ENCODE measurements at places on chromosomes 12 and 14. TPM values are rescaled to one million over a fixed set of nuclear protein-coding genes. Genes with fewer than 3 reads are reported as not detected.

DNA sequence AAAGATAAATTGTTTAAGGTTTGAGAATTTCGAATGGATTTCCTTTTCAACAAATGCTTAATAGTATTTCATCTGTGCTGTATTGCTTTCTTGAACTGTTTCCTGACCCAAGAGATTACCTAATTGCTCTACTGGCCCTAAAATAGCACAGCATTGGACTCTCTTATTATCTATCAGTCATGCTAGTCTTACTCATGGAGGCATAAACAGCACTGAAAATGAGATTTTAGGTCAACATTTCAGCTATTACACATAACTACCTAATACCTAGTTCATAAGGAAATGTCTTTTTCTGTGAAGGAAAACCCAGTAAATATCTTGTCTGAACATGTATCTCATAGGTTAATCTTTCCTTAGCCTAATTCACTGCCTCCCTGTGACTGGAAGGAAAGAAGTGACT is 4.3 kb upstream of the ABCD2 start:
- H3K4me3 ChIP-seq = no peak overlapping the region
- H3K27ac ChIP-seq = no peak overlapping the region
- H3K27me3 ChIP-seq = no peaks in the 10 kb centered on the region
- no peaks in the 10 kb centered on the region for H3K36me3 ChIP-seq
- DNase-seq = no peak

Gene OTX2
- 3.3 TPM for total RNA-seq

DNA sequence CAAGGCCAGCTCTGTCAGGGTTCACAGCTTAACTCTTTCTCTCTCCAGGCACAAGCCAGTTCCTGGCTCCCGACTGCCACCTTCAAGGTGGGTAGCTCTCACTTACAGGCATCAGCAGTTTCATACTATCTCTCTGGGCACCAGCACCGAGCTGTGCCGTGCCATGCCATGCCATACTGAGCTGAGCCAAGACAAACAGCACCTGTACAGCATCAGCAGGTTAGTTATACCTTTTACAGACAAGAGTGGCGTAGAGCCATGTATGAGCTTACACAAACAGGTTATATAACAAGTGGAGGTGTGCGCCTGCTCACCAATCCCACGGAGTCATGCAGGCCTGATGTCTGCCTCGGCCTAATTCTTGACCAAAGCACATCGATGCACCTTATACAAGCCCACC is 1098.7 kb downstream of the AACS start:
- no peaks in the 10 kb centered on the region for H3K36me3 ChIP-seq
- H3K4me3 ChIP-seq = no peak overlapping the region
- H3K27me3 ChIP-seq = no peaks in the 10 kb centered on the region
- DNase-seq = no peak
- H3K27ac ChIP-seq = no peak overlapping the region

DNA sequence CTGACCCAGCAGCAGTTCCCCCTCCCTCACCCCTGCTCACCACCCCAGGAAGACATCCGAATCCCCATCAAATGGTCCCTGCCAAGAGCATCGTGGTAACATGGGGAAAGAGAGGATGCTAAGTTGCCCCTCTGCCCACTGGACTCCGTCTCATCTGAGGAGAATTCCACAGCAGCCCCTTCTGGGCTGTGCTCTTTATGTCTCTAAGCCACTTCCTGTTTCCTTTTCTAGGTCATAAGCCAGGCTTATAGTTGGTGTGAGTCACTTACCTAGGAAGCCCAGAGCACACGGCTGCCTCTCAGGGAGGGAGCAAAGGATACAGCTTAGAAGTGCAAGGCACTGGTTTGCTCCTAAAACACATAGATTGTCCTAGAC is 76.0 kb downstream of the VCPKMT start:
- DNase-seq = no peak
- peaks cover 3% of the 10 kb centered on the region for H3K4me1 ChIP-seq
- H3K36me3 ChIP-seq = no peaks in the 10 kb centered on the region
- no peak overlapping the region for H3K27ac ChIP-seq
- no peak overlapping the region for H3K4me3 ChIP-seq

Gene SLC35F4
- not detected for total RNA-seq

DNA sequence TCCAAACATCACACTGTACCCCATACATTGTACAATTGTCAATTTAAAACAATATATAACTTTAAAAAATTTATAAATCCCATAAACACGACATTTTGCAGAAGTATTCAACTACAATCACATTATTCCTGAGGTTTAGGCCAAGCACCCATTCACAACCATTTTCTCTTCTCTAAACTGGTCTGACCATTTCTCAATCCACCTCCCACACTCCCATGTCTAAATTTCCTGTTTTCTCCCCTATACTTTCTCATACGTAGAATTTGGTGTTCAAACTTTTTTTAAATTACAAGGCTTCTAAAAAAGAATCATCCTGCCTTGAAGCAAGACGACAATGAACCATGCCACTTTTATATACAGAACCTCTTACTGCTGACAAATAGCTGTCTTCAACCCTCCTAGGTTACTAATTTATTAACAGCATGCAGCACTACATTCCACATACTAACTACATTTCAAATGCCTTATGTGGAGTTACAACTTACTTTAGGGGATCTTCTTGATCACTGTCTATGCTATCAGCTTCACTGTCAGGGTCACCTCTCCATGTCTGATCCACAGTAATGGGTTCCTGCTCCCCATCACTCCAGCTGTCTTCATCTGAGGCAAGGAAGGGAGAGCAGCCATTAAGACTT is 3.4 kb downstream of the KANSL2 start:
- peaks cover 33% of the 10 kb centered on the region for H3K36me3 ChIP-seq
- peaks cover 18% of the 10 kb centered on the region for H3K4me1 ChIP-seq
- H3K4me3 ChIP-seq = no peak overlapping the region
- no peaks in the 10 kb centered on the region for H3K27me3 ChIP-seq
- H3K27ac ChIP-seq = no peak overlapping the region

- no peak overlapping the region for H3K4me3 ChIP-seq
- H3K27me3 ChIP-seq = no peaks in the 10 kb centered on the region
- no peak for DNase-seq
- H3K27ac ChIP-seq = no peak overlapping the region
- H3K36me3 ChIP-seq = no peaks in the 10 kb centered on the region
- H3K4me1 ChIP-seq = no peaks in the 10 kb centered on the region
These were observed 97.4 kb upstream of the CCND2 start for GRCh38 chr12:4176168-4176567.

DNA sequence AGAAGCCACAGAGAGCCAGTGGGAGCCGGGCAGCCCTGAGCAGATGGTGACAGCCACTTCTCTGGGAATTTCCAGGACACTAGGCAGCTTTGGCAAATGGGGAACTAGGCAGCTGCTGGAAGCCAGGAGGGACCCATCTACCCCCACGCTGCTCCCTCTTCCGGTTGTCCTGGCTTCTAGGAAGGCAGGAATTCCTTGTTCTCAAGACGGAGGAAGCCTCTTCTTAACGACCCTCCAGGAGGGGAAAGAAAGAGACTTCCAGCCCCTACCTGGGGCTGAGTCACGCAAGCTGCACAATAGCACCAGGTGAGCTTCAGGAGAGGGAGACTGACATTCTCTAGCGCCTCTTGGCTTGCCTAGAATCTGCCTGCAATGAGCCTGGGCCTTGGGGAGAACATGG is 141.5 kb downstream of the ANO2 start:
- no peak overlapping the region for H3K27ac ChIP-seq
- H3K27me3 ChIP-seq = peaks cover 20% of the 10 kb centered on the region
- H3K4me3 ChIP-seq = no peak overlapping the region

Gene CYP46A1
- 14.2 TPM for total RNA-seq

GRCh38 chr14:105489542-105490266 is 1.3 kb upstream of the TEDC1 start:
- H3K27me3 ChIP-seq = no peaks in the 10 kb centered on the region
- peak overlapping the region; percentile 92 for H3K27ac ChIP-seq
- peaks cover 29% of the 10 kb centered on the region for H3K4me1 ChIP-seq
- H3K36me3 ChIP-seq = no peaks in the 10 kb centered on the region

DNA sequence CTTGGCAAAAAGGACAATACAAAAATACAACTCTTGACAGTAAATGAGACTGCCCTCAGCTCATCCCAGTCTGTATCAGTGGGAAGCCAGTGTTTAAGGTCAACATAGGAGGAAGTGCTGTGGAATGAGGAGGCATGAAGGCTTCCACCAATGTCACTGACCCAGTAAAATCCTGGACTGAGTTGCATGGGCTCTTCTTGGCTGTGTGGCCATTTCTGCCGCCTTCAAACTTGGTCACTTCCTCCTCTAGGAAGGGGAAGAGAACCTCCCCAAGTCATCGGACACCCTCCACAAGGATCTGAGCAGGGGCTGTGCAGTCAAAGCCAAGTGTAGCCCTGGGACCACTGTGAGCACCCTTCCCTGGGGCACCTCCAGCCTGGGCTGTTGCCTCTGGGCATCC is 11.9 kb downstream of the GPR68 start:
- no peaks in the 10 kb centered on the region for H3K27me3 ChIP-seq
- DNase-seq = no peak
- H3K4me1 ChIP-seq = no peaks in the 10 kb centered on the region
- H3K36me3 ChIP-seq = no peaks in the 10 kb centered on the region

Gene FAM161B
- 4.0 TPM for total RNA-seq

- no peak overlapping the region for H3K27ac ChIP-seq
- H3K4me1 ChIP-seq = peaks cover 9% of the 10 kb centered on the region
- no peaks in the 10 kb centered on the region for H3K27me3 ChIP-seq
- no peak overlapping the region for H3K4me3 ChIP-seq
- no peak for DNase-seq
These were observed 24.6 kb downstream of the TMED10 start for GRCh38 chr14:75151851-75152250.

- DNase-seq = no peak
- H3K4me1 ChIP-seq = peaks cover 12% of the 10 kb centered on the region
- H3K4me3 ChIP-seq = no peak overlapping the region
- H3K27ac ChIP-seq = no peak overlapping the region
- H3K36me3 ChIP-seq = no peaks in the 10 kb centered on the region
- no peaks in the 10 kb centered on the region for H3K27me3 ChIP-seq
These were observed 39.8 kb downstream of the LIMA1 start for GRCh38 chr12:50243507-50243906.

Gene SLC17A8
- not detected for total RNA-seq

- H3K36me3 ChIP-seq = no peaks in the 10 kb centered on the region
- no peak overlapping the region for H3K27ac ChIP-seq
- H3K4me3 ChIP-seq = no peak overlapping the region
- no peak for DNase-seq
These were observed 117.0 kb upstream of the DYRK2 start for GRCh38 chr12:67531501-67531900.

Gene REM2
- 1.6 TPM for total RNA-seq

GRCh38 chr14:95314609-95315008 is 5.1 kb downstream of the CLMN start:
- peaks cover 18% of the 10 kb centered on the region for H3K27me3 ChIP-seq
- peak; percentile 36 for DNase-seq
- no peaks in the 10 kb centered on the region for H3K4me1 ChIP-seq
- H3K27ac ChIP-seq = no peak overlapping the region
- H3K36me3 ChIP-seq = no peaks in the 10 kb centered on the region
- no peak overlapping the region for H3K4me3 ChIP-seq

DNA sequence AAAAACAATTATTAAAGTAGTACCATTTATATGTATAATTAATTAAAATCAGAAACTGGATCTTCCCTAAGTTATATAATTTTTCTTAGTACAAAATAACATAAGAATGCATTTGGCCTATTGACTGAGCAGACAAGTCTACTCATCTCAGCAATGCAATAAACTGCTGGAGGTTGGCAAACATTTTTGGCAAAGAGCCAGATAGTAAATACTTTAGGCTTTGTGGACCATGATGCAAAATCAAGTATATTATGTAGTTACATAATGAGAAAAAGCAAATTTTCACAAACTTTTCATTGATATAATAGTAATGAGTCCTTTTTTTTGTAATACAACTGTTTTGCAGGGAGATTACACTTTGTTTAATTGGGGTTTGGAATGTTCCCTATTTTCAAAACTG is 30.9 kb downstream of the ERGIC2 start:
- H3K36me3 ChIP-seq = peaks cover 44% of the 10 kb centered on the region
- peak; percentile 70 for DNase-seq
- H3K4me1 ChIP-seq = no peaks in the 10 kb centered on the region
- H3K27ac ChIP-seq = no peak overlapping the region
- no peaks in the 10 kb centered on the region for H3K27me3 ChIP-seq

GRCh38 chr14:50594577-50595316 is 34.8 kb downstream of the ATL1 start:
- H3K27me3 ChIP-seq = no peaks in the 10 kb centered on the region
- no peak overlapping the region for H3K4me3 ChIP-seq
- no peaks in the 10 kb centered on the region for H3K4me1 ChIP-seq
- H3K27ac ChIP-seq = no peak overlapping the region
- no peak for DNase-seq

DNA sequence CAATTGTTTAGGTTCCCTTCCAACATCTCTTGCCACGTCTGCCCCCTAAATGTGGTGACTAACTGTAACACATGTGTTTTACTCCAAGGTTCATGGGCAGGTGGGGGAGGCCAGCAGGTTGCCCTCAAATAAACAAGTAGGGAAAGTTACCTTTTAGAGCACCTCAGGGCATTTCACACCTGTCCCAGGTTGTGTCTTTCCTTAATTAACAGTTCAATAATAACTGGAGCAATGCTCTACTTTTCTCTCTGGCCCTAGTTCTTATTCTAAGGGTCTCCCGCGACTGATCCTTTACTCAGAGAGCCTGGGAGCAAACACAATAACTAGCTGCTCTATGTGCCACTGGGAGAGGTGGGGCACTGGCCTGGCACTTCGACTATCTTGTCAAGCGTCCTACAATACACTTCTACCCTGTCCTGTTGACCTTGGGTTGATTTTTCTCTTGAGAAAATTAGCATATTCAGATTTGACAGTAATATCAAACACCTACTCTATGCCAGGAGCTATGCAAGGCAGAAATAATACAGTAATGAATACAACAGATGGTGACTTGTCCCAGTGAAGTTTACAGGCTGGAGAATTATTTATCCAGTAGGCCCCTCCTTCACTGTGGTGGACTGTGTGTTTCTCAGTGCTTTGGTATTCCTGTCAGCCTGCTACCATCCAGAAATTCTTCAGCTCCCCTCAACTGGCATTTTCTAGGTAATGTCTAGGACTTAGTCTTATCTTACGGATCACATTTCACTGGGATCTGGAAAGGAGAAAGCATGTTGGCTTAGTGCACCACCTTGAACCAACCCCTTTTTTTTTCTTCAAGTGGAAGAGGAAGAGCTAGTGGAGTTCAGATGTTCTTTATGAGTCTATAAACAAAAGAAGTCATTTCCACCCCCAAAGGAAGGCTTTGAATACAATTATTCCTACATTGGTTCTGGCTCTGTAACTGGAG is 202.6 kb downstream of the CRADD start:
- no peaks in the 10 kb centered on the region for H3K27me3 ChIP-seq
- DNase-seq = no peak
- H3K4me1 ChIP-seq = peaks cover 17% of the 10 kb centered on the region
- H3K27ac ChIP-seq = peak overlapping the region; percentile 34

DNA sequence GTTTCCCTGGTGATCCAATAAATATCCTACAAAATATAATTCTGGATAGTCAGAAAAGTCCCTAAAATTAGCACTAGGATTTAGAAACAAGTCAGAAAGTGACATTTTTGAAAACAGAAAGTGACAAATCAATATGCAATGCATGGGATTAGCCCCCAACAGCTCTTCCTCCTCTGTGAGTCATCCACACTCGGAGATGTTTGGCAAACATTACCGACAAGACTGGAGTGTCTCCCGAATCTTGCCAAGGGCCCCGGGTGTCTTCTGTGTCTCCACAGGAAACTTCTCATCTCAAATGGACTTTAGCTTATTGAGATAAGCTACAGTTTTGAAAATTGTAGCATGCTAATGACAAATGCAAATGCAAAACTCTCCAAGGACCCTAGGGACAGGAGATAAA is 398.9 kb upstream of the CCDC196 start:
- no peaks in the 10 kb centered on the region for H3K4me1 ChIP-seq
- peak; percentile 43 for DNase-seq
- no peaks in the 10 kb centered on the region for H3K27me3 ChIP-seq
- H3K4me3 ChIP-seq = no peak overlapping the region
- H3K36me3 ChIP-seq = no peaks in the 10 kb centered on the region
